ENCODE measurements at places on chromosomes 11 and 22.

DNA sequence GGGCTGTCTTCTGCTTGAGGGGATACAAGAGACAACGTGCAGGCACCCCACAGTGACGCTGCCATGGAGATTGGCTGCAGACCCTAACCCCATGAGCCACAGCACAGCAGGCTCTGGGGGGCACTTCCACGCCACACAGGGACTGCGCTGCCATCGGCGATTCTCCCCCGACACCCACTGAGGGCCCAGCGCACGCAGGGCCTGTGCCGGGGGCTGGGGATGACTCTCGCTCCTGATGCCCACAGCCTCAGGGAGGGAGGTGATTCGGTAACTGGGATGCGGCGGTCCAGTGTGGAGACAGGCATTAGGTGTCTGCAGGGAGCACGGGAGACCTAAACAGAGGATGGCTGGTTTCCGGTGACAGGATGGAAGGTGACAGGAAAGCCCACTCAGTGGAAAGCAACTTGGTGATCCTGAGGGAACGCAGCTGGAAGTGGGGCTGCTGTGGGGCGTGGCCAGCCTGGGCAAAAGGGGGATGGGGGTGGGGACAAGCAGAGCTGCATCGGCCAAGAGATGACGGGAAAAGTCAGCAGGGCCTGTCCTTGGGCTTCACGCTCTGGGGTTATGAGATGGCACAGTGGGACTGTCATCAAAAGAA is 37.7 kb downstream of the EFCAB6 start:
- DNase-seq: no peak

- DNase-seq: no peak
These were observed 27.2 kb downstream of the WEE1 start for GRCh38 chr11:9600644-9601036.

- no peak for DNase-seq
These were observed 129.1 kb upstream of the ARHGAP42 start for GRCh38 chr11:100557830-100558611.

GRCh38 chr11:111463276-111463675 is 48.9 kb downstream of the BTG4 start:
- DNase-seq: no peak

DNA sequence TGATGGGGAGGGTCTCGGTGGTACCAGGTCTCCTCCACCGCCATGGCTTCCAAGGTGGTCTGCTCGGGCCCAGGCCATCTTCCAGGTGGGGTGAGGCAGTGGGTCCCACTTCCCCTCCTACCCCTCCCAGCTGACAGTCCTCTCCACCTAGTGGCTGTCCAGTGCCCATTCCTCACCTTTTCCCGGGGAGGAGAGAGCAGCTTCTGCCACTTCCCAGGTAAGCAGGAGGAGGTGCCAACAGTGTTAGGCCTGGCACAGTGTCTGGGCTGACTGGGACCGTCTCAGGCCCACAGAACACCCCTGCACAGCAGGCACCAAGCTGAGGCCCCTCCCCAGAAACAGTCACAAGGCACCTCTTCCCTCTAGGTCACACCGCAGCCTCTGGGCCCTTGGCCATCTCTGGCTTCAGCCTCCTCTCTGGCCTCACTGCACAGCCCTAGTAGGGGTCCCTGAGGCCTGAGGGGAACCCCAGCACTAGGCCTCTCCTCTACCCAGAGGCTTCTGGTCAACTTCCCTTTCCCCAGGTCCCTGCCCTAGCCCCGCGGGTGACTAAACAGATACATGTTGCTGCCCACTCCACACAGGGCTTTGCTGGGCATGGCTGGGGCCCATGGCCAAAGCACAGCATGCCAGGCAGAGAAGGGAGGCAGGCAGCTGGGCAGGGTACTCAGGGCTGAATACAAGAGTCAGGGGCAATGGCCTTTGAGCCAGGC is 2.3 kb upstream of the ANKRD13D start:
- no peak for DNase-seq

- DNase-seq: no peak
These were observed 12.6 kb downstream of the CHST1 start for GRCh38 chr11:45652781-45653180.

DNA sequence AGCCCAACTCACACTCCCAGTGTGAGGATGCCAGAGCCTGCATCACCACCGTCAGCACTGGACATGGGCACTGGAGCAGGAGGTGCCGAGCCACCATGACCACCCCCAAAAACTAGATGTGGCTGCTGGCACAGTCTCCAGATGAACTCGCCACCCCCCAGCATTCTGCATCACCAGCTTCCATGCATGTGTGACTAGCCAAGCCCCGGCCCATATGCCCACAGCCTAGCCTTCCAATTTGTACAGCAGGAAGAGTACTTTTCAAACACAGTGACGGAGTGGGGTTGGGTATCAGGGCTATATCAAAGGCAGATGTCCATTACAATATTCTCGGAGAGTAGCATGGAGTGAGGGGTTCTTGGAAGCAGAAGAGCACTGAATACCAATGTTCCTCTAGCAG is 62.9 kb downstream of the SMCO4 start:
- no peak for DNase-seq
